ENCODE measurements at places on chromosomes 7 and 10.

DNA sequence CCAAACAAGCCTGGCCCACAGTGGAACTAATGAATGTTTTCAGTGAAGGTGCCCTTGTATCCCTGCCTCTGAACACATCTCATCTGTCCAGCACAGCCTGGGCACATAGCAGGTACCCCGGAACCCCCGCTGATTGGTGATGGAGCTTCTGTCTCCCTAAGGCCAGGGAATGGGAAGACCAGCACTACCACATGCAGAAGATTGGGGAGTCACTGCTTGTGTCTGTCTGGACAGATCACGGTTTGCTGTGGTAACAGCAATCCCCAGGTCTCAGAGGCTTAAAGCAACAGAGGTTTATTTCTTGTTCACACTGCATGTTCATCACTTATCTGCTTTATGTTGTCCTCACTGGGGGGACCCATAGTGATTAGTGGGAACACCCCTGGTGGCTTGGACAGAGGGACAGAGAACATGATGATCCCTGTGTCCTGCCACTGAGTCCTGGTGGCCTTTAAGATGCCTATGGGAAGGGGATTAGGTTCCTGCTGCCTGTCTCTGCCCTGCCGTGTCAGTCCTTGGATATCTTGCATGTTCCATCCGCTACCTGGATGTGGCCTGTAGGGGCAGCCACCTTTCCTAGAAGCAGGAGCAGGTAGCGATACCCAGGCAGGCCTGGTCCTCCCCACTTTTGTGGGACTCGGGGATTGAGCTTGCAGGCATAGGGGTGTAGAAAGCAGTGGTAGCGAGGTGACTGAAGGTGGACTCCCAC, 3.6 kb downstream of the TSPAN14 start:
- peak; percentile 80 for DNase-seq

GRCh38 chr10:105284476-105285215, 643.6 kb downstream of the SORCS3 start:
- DNase-seq = peak; percentile 47

- DNase-seq = no peak
Observed at GRCh38 chr10:68284062-68285001, 47.5 kb upstream of the HNRNPH3 start.

DNA sequence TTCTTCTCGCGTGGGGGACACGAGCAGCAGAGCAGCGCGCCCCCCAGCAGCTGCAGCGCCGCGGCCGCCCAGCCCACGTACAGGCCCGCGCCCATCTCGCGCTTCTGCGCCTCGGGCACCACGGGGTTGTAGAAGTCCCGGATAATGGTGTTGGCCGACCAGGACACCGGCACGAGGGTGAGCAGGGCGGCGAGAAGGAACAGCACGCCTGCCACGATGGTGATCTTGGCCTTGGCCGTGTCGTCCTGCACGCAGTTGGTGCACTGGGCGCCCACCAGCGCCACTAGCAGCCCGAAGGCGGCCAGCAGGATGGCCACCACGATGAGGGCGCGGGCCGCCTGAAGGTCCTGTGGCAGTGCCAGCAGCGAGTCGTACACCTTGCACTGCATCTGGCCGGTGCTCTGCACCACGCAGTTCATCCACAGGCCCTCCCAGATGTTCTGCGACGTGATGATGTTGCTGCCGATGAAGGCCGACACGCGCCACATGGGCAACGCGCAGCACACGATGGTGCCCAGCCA, 529 bp downstream of the CLDN3 start:
- DNase-seq = no peak

DNA sequence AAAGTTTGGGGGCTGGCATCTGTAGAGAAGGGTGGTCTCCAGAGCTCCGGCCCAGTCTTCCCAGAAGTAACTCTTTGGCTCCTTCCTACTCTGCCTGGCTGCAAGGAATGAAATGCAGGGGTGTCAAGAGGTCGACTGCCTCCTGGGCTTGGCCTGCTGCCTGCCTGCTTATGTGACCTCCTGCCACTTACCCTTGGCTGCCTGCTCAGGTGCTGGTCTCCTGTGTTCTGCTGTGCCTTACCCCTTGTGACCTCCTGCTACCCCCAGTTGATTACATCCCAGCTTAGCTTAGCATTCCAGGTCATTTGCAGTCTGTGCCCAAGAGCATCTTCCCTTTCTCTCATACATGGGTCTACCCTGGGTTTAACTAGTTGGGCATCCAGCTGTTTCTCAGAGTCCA, 180.2 kb downstream of the PTPN20 start:
- DNase-seq = no peak

GRCh38 chr7:147411096-147411495, 1179.5 kb upstream of the C7orf33 start:
- DNase-seq = no peak

- peak; percentile 98 for DNase-seq
Observed at GRCh38 chr7:1883031-1883761, 213.1 kb downstream of the ELFN1 start.

DNA sequence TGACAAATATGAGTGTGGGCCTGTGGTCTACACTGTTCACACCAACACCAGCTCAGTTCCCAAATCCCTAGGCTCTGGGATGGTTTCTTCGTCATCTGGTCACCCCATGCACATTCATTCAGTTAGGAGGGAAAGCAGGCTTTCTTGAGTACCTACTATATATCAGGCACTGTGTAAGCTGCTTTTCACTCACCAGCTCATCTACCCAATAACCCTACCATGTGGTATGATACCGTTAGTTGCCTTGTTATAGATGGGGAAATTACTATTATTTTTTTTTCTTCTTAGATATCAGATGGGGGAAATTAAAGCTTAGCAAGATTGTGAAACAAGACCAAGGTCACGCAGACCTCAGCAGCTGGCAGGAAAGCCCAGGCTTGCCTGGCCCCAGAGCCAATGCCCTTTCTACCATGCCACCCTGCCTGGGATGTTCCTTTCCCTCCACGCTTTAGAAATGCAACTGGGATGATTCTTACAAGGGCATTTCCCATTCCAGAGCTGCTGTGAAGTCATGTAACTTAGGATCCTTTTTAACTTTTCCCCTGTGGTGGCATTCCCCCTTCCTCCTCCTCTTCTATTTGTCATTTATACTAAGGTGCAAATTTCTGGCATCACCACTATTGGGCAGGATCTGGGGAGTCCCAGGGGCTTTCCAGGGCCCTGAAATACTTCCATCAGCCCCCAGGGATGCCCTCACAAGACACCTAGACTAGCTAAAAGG, 93.1 kb upstream of the EFCAB10 start:
- no peak for DNase-seq

- DNase-seq = no peak
Observed at GRCh38 chr10:102163342-102163989, 11.3 kb downstream of the NOLC1 start.

GRCh38 chr7:2645274-2645868, 13.6 kb downstream of the TTYH3 start:
- peak; percentile 86 for DNase-seq

DNA sequence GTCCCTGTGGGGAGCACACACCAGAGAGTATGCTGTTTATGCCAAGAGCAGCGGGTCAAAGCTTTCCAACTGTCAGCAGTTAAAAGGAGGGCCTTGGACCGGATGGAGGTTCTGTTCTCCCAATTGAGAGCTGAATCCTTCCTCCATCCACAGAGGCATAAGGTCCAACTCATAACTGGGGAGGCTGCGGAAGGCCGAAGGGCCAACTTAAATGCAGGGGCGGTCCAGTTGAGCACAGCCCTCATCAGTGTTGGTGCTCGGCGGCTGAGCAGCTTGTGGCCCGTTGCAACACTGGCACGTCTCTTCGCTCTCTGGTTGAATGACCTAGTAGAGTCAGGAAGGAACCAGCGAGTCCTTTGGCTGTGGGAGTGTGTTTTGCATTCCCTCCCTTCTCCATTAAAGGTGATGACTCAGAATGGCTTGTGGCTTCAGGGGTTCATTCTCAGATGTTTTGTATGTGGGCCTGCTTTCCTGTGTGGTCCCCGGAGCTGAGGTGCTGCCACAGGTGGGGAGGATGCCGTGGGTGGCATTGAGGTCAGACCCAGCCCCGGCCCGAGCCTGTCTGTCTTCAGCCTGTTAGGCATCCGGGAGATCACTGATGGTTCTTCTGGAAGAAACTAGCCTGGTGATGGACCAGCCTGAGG, 44.8 kb upstream of the DMBT1 start:
- no peak for DNase-seq
